Stromal cell of bone marrow (primary cell): ENCODE measurements at places on chromosomes 16 and 17.

DNA sequence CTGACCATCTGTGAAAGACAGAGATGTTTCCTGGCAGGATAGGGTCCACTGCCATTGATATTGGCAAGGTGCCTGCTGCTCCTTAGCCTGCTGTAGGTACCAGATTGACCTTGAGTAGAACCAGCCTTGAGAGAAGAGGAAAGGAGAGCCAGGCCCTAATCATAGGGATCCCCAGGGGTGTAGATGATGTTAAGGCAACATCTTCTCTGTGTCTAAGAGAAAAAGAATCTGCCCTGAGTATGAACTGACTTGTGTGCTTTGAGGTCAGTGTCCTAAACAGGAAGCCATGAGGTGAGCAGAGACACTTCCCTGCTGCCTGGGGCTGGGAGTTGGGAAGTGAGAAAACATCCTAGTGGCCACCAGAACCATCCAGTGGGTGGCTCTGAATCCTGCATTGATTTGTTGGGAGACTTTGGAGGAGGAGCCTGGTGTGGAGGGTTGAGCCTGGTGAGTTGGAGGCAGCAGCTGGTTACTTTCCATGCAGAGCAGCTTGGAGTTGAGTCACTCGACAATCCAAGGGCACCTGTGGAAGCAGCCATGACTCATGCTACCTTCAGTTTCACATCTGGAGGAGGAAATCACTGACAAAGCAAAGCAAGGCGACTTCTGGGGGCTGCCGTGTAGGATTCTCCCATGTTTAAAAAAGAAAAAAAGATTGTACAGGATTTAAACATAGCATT, 47.8 kb downstream of the BMERB1 start:
- peak; percentile 81 for DNase-seq

DNA sequence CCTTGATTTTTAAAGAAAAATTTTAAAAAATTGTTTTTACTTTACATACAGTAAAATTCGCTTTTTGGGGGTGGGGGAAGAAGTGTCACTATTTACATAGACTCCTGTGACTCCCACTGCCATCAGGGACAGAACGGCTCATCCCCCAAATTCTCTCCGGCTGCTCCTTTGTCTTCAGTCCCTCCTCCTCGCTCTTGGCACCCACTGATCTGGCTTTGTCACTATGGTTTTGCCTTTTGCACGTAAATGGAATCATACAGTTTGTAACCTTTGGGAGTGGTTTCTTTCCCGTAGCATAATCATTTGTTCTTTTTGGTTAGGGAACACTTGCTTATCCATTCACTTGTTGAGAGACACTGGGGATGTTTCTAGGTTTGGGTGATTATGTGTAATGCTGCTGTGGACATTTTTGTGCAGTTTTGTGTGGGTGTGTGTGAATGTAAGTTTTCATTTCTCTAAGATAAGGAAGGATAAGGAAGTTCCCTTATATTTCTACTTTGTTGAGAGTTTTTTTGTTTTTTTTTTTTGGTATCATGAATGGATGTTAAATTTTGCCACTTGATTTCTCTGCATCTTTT, 27.4 kb downstream of the RAB11FIP4 start:
- DNase-seq = no peak

DNA sequence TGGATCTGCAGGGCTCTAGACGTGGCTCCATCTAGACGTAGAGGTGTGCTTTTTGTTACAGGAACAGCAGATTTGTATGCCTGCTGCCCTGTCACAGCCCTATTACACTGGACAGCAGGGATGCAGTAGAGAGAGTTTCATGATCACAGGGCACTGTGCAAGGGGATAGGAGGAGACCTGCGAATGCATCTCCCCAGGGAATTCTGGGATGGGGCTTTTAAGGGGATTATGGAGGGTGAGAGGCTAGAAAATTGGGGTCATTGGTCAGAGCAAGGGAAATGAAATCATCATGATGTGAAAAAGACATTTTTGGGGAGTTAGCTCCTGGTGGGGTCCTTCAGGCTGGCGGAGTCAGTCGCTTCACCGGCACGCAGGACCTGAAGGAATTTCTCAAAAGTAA, 3.9 kb upstream of the NUPR1 start:
- DNase-seq = no peak

- DNase-seq = no peak
These were observed 10.4 kb upstream of the GJD3 start for GRCh38 chr17:40374821-40375498.

GRCh38 chr17:51258756-51259563, 889 bp downstream of the MBTD1 start:
- no peak for DNase-seq

DNA sequence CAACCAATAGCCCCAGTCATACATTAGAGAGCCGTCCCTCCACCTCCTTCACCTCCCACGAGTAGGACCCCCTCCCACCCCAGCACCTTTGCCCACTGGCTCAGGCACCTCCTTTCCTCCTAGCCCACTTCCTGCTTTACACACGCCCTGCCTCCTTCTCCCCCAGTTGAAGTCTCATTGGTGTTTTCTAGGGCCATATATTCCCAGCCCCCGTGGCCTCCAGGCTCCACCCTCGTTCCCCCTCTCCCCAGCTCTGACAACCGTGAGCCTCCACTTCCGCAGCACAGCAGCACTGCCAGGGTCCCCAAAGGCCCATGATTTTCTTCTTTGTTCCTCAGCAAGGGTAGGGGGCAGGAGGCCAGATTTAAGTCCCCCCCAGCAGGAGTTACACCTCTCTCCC, 340.3 kb upstream of the TNRC6C start:
- DNase-seq = no peak

DNA sequence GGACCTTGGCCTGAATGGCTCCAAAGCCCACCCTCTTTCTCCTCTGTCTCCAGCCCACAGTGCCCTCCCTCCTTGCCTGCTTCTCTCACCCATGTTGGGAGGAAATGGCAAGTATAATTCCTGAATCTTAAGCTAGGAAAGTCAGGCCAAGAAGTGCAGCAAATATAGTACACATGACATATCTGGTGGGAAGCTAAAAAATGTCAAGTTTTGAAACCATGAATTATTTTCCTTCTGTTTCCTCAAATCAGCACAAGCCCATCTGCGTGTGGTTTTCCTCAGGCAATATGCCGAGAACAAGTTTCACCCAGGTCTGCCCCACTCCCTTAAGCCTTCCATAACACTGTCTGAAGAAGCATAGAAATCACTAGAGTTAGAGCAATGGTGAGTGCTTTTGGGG, 502.8 kb upstream of the CDH11 start:
- peak; percentile 6 for DNase-seq

DNA sequence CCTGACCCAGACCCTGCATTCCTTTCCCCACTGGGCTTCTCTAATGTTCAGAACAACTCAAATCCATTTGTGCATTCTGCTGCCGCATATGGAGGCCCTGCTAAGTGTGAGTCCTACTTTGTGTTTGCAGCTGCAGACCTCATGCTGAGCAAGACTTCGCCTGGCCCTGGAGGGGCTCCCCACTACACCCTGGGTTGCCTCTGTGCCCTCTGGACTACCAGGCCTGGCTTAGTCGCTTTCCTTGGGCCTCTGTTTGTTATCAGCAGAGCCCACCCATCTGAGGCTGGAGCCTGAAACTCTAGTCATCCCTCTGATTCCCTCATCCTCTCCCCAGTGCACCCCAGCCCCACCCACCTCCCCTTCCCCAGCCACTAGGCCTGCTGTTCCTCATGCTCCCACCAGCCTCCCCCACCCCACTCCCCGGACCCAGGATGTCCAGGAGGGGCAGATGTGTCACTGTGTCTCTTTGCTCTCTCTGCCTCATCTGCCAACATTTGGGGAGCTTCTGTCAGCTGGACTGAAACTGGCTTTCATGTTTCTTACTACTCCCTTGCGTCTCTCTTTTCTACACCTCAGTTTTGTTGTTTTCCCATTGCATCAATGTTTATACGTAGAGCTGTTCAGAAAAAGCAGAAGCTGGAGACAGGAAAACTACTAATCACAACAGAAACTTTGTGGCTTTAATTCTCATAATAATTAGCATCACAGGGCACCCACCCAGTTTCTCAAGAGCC, 17.9 kb upstream of the CD300E start:
- no peak for DNase-seq

- DNase-seq = peak; percentile 87
These were observed 151.8 kb downstream of the PITPNC1 start for GRCh38 chr17:67528751-67529436.

- no peak for DNase-seq
These were observed 4.8 kb downstream of the BANP start for GRCh38 chr16:87956098-87956364.

- no peak for DNase-seq
These were observed 84.2 kb downstream of the SNX29 start for GRCh38 chr16:12060751-12061150.

GRCh38 chr16:1105888-1106620, 10.0 kb upstream of the C1QTNF8 start:
- DNase-seq = no peak

- DNase-seq = no peak
These were observed 43.1 kb upstream of the HAPSTR1 start for GRCh38 chr16:9048302-9048700.

- DNase-seq = no peak
These were observed 42.9 kb downstream of the GAS7 start for GRCh38 chr17:10155371-10156076.

- DNase-seq = no peak
These were observed 16.1 kb upstream of the ADAMTS18 start for GRCh38 chr16:77450790-77451487.
